ENCODE measurements at places on chromosomes 6 and 20.

DNA sequence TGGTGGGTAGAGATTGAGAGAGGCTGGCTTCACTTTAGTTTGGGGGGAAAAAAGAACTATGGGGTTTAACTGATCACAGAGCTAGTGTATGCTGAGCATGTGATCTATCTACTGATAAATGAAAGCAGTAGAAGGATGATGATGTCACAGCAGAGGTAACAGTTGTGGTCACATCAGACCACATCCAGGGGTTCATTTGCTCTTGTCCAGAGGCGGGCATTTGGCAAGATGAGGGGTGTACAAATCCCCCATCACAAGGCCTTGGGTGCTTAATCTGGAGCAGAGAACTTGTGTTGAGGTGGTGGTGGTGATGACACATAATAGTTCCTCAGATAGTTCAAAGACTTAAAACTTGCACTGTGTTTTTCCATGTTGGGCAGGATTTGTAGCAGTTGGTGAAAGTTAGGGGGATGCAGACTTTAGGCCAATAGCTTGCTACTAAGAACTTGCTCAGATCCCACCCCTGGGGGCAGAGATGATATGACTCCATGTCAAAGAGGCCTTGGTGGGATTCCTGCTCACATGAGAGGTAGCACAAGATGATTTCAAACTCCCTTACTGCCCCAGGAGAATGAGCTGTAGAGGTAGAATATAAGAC lies 63.4 kb downstream of the PRDM1 start:
- no peak for DNase-seq

GRCh38 chr6:113205553-113205952 lies 651.6 kb upstream of the MARCKS start:
- no peak for DNase-seq

GRCh38 chr20:32343439-32343838 lies 14.7 kb upstream of the ASXL1 start:
- no peak for DNase-seq

DNA sequence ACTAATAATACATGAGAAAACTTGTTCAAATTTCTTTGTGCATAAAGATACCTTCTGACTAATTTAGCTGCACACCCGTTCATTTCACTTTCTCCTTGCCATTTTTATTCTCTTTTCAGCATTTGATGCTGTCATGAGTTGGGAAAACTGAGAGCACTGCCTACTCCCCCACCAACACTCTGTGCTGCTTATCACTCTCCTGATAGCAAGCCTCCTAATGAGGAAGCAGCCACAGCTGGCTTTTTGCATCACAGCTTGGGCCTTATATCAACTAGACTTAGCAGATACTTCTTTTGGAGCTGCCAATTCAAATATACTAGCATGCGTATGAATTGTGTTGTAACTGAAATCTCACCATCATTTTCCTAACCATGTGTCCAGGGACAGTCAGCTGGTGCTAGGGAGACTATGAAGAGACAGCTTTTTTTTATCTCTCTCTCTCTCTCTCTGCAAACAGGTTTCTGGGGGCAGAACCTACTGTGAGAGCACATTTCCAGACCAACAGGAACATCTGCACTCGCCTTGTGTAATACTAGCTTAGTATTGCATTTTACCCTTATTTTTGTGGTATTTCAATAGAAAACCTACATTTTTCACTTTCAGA lies 699.0 kb downstream of the KHDRBS2 start:
- DNase-seq = no peak

DNA sequence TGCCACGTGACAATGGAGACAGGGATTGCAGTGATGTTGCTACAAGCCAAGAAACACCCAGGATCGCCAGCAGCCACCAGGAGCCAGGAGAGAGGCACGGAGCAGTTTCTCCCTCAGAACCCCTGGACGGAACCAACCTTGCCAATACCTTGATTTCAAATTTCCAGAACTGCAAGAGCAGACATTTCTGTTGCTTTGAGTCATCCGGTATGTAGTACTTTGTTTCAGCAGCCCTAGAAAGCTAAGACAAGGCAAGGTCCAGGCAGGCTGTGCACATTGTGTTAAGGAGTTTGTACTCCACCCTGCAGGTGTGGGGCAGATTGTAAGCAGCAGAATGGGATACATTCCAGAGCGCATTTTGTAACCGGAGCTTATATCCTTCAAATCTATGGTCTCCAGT lies 48.3 kb downstream of the TRERF1 start:
- DNase-seq = no peak

GRCh38 chr6:105991561-105992314 lies 94.4 kb upstream of the PRDM1 start:
- DNase-seq = no peak

- no peak for DNase-seq
Observed at GRCh38 chr6:134795691-134796090, 154.2 kb downstream of the ALDH8A1 start.

- no peak for DNase-seq
Observed at GRCh38 chr6:39791311-39791710, 865 bp upstream of the DAAM2 start.

DNA sequence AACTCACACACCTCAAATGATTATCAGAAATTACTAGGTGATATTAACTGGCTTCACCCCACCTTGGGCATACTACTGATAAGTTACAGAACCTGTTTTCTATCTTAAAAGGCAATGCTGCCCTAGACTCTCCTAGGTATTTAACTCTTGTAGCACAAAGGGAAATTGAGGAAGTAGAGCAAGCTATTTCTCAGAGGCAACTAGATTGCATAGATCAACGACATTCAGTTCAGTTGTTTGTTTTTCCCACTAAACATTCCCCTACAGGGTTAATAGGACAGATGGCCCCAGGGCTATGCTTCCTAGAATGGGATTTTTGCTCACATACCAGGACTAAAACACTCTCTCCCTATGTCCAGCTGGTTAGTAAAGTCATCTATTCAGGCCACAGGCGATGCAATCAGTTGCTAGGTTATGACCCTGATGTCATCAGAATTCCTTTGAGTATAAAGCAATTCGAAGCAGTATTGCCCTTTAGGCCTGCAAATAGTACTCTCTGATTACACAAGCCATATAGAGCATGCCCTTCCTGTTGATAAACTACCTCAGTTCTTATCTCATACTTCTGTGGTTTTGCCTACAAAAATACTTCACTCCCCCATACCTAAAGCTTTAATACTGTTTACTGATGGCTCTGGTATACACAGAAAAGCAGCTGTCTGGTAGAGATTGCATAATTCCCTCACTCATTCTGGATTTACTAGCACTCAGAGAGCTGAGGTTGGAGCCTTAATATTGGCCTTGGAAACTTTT lies 67.4 kb upstream of the ASCC3 start:
- peak; percentile 5 for DNase-seq

GRCh38 chr6:142300758-142301650 lies 803 bp upstream of the ADGRG6 start:
- no peak for DNase-seq

DNA sequence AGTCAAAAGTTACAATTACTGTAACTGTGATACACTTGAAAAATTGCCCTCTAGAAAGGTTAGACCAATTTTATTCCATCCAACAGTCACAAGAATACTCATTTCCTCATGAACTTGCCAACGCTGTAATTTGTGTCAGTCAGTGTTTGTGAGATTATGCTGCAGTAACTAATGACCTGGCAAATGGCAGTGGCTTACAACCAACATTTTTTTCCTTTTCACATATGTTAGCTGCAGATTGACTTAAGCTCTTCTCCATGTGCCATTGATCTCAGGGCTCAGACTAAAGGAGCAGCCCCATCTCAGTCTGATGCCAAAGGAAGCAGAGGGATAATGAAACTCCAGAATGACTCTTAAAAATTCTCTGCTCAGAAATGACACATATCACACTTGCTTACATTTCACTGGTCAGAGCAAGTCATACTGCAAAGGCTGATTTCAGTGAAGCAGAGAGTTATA lies 92.3 kb upstream of the ELOVL5 start:
- no peak for DNase-seq

All from GM04503 (cell line).